ENCODE measurements at places on chromosomes 3 and 15. TPM values are rescaled to one million over a fixed set of nuclear protein-coding genes. Genes with fewer than 3 reads are reported as not detected.

GRCh38 chr3:189589179-189589569 is 42.0 kb upstream of the TP63 start:
- DNase-seq: no peak

ZIC4 gene
- total RNA-seq: not detected

RTP4 gene
- 19.4 TPM for total RNA-seq

DNA sequence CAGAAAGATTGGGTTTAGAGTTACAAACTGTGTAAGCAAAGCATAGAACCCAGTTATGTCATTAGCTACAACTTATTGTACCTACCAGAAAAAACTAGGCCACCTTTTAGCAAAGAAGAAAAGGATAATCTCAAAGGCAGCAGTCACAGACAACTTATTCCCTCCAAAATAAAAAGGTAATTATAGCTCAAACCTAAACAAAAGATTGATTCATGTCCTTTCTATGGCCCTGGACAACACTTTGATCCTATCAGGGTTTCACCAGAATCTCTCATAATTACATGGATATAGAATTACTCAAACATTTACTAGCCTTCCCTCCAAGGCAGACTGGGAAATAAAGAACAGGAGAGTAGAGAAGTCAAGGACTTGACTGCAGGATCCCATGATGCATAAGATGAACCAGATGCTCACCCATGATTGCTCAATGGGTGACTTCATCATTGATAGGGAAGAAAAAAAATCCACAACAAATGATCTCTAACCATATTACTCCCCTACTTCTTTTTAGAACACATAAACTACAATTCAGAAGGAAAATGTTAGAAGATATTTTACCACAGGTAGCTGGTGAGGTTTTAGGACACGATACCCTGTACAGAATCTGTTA is 17.4 kb downstream of the DET1 start:
- no peak for DNase-seq

DNA sequence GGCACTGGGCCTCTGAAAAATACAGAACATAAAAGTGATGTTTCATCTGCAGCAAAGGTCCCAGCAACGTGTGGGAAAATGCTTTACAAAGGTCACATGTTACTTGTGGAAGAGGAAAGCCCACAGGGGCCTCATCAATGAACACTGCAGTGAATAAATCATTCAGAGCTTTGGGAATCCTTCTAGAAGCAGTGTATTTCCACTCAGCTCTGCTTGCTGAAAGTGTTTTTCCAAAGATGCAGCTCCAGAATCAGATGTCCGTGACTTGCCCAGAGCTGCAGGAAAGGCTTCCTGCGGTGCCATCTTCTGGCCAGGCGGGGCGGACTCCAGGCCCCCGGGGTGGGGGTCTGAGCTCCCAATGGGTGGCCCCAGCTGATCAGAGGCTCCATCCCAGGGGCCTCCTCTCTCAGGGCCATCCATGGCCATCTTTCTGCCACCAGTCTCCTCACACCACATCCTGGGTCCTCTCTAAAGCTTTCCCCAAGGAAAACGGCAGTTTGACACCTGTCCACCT is 81.5 kb downstream of the C3orf70 start:
- no peak for DNase-seq

DNA sequence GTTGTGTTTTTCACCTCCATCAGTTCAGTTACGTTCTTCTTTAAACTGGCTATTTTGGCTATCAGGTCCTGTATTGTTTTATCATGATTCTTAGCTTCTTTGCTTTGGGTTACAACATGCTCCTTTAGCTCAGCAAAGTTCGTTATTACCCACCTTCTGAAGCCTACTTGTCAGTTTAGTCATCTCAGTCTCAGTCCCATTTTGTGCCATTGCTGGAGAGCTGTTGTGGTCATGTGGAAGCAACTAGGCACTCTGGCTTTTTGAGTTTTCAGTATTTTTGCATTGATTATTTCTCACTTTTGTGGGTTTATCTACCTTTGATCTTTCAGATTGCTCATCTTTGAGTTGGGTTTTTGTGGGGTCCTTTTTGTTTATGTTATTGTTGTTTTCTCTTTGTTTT is 151.3 kb downstream of the CFAP20DC start:
- no peak for DNase-seq

- DNase-seq: no peak
Observed at GRCh38 chr15:76346669-76347481, 10.3 kb downstream of the ISL2 start.

STRA6 gene
- total RNA-seq: not detected

- DNase-seq: no peak
Observed at GRCh38 chr3:126126811-126127431, 43.0 kb upstream of the SLC41A3 start.

MYL3 gene
- total RNA-seq: not detected

TKT gene
- 224 TPM for total RNA-seq

GRCh38 chr15:92294759-92295158 is 98.9 kb upstream of the ST8SIA2 start:
- DNase-seq: no peak

DNA sequence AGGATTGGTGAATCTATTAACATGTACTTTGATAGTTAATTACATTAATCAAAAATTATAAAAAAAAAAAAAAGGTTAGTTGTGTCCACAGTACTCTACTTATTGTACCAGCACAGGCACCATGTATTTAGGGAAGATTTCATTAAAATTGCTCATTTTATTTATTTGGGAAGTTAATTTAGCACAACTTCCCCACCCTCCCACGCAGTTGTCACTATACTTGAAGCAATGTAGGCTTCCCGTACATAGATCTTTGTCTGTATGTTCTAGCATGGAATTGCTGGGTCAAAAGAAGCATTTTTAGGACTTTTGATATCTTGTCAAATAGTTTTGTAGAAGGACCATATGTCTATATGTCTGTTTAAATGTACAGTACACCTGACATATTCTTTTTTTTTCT is 4.4 kb downstream of the GPR27 start:
- DNase-seq: no peak

DNA sequence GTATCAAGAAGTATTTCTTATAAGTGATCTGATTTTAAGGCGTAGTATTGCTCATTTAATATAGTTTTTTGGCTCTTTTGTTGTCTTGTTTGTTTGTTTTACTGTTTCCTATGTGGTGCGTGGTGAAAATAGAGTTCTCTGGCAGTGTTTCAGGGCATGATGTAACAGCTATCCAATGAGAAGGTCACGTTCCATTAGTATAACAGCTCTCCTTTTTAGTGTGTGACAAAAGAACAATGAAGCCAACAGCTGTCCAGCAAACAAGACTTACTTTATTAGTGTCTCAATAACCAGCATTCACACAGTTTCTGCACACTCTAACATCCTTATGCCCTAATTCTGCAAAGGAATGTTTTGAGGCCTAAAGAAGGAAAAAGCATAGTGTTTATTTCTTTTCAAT is 127.9 kb downstream of the SLC25A26 start:
- DNase-seq: no peak

KCNAB1 gene
- total RNA-seq: not detected

DNA sequence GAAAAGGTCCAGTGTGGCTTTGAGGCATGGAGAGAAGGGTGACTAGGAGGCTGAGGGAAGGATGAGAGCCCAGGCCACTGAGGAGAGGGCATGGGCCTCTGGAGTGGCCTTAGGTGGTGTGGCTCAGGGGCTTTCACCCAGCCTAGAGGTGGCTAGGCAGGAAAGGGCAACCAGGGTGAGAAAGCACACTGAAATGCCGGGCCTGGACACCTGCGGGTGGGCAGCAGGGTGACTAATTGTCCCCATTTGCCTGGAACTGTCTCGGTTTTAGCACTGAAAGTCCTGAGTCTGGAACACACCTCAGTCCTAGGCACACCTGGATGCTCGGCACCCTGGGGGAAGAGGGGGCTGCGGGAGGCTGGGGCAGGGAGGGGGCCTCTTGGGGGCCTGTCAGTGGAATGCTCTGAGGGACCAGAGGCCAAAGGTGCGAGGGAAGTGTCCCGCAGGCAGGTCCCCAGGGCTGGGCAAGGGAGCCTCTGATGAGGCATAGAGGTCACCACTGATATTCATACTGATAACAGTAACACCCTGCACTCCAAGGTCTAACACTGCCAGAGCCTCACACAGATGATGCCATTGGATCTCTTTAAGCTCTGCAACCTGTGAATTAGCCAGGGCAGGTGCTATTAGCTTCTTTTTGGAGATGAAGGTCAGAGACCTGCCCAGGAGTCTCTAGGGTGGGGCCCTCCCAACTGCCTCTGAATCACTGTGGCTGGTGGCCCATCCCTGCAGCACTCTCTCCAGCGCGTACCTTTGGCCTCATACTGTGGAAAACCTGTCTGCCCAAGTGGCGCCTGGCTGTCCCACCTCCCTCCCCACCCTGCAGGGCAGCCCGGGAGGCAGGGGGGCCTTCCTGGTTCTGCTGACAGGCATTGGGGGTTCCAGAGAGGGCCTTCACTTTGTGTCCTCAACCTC is 3.0 kb upstream of the PHGR1 start:
- DNase-seq: no peak

- DNase-seq: peak; percentile 82
Observed at GRCh38 chr3:18425641-18426257, 610 bp upstream of the SATB1 start.

DNA sequence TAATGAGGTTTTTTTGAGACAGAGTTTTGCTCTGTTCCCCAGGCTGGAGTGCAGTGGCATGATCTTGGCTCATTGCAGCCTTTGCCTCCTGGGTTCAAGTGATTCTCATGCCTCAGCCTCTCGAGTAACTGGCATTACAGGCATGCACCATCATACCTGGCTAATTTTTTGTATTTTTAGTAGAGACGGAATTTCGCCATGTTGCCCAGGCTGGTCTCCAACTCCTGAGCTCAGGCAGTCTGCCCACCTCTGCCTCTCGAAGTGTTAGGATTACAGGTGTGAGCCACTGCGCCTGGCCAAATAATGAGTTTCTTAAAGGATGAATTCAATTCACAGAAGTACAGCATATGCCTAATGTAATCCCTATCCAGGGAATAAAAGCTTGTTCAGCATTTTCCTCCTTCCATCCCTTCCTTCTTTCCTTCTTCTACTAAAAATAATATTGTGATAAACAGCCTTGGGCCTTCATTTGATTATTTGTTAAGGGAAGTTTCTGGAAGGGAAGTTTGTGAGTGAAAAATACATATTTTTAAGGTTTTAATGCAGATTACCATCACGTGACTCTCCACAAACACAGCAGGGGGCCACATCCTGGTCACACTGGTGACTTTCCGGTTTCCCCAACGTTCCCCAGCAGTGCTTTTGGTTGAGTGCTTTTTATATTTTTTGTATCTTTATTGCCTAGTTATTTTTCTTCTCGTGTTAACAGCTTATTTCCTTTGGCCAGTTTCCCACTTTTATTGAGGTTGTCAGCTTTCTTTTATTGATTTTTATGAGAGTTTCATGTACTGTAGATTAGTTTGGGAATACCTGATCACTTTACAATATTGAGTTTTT is 116.8 kb downstream of the USP13 start:
- no peak for DNase-seq

DNA sequence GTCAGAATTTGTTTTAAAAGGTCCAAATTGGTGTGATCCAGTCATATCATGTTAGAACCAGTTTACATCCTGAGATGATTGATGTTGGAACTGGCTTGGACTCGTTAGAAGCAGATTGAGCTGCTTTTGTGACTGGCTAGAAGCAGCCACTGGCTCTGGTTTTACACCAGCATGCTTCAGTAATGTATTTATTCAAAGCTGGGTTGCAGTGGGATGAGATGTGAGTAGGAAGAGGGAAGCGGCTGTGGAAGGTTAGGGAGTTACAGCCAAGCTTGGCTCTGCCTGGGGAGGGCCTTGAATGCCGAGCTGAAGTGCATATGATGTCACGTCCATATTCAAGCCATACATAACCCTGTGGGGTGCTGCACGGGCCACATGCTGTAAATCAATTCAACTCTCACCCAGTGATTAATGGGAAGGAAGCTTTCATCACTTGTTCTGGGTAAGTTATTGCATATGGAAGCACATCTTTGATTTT is 104.0 kb upstream of the SMAD3 start:
- DNase-seq: no peak

- peak; percentile 80 for DNase-seq
Observed at GRCh38 chr3:169812332-169813235, at the start of the genes LRRC34 and LRRIQ4. Gene LRRC34, minus strand, starts transcription at chr3:169812904. Its CDS starts 356 bp downstream, at chr3:169812548. Gene LRRIQ4, plus strand, starts transcription at chr3:169812870. Its CDS starts 9,052 bp downstream, at chr3:169821922.

DNA sequence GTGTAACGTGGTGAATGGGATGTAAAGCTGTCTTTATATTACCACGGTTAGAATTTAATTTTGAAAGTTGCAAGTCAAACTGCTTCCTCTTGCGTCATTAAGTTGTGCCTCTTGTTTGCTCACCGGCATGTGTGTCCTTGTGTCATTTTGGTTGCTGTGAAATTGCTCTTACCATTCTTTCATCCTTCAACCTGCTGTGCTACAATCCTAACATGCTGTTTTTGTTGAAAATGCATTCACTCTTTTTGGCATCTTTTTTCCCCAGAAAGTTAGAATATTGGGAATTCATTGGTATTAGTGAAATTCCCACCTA is 164.7 kb downstream of the PGPEP1L start:
- DNase-seq: no peak

- DNase-seq: no peak
Observed at GRCh38 chr3:157410945-157411344, 25.7 kb upstream of the PTX3 start.

GRCh38 chr3:183515968-183516851 is 39.3 kb downstream of the KLHL6 start:
- peak; percentile 81 for DNase-seq

DNA sequence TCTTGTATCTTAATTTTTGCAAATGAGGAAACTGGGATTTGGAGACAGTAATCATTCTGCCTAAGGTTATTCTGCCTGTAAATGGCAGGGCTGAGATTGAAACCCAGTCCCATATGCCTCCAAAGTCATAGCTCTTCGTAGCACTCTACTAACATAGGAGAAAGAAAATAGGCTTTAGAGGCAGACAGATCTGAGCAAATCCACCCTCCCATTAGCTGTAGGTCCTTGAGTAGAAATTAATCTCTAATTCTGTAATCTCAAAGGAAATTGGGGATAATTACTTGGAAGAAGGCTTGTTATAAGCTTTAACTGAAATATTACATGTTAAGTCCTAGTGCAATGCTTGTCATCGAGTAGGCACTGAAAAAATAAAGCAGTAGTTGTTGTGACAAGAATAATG is 252.1 kb upstream of the PEX5L start:
- DNase-seq: no peak

BBX gene
- 45.4 TPM for total RNA-seq

DNA sequence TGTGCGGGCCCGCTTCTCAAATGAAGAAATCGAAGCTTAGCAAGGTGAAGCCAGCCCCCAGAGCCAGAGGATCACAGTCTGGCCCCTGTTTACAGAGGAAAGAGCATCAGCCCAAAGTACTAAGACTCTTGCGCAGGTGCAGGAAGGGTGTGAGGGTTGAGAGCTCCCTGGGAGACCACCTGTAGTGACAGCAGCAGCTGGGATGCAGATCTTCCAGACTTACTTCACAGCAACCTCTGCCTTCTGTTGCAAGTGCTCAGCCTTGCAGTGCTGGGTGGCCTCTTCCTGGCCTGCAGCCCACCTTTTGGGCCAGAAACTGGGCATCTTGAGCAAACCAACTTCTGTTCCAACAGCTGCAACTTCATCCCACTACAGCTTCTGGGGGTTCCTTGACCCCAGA is 19.7 kb downstream of the SPATA12 start:
- no peak for DNase-seq

DNA sequence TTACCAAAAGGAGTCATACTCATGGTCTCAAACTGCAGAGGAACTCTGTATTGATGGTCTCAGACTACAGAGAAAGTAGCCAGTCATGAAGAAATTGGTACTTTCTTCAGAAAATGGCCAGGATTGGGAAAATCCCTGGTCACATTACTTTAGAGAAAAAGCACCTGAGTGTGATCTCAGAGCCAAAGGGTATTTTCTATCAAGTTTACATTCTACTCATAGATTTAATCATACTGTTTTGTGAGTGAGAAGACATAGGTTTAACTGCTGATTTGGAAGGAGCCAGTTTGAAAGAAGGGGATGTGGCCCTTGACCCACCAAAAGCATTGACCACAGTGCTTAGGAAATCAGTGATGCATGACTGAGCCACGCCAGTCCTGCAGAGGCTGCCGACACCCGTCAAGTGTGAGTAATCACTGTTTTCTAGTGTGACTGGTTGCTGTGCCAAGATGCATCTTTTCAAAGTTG is 203.6 kb downstream of the AKAP13 start:
- DNase-seq: no peak

SKOR1 gene
- total RNA-seq: 0.30 TPM

All from activated CD4-positive, alpha-beta T cell treated with anti-CD3 and anti-CD28 coated beads, Interleukin-2, amount 10 ng/mL, durations not matched to agents 7 days and 5 days (primary cell).